NCI-H524 (cell line): ENCODE measurements at places on chromosomes 16 and 17.

DNA sequence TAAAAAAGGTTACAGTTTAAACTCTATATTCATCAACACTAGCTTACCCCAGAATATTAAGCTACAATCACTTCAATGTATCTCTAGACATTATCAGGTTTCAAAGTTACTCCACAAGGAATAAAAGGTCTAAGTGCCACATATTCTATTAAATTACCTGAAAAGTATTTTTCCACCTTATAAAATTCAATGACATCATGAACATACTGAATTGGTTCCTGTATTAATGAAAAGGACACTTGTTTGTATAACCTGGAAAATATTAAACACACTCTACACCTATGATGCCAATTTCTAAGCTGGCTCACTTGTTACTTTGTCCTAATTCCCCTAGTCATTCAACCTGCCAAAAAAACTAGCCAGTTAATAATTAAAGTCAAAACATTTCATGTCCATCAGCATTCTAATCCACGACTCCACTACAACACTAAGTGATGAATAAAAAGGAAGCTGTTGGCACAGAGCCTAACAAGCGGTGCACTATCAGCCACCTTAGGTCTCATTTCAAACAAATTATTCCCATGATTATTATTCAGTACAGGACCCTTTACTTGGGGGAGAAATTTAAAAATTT, 12.2 kb downstream of the MED13 start:
- no peak for DNase-seq

- no peak for DNase-seq
Measured at GRCh38 chr17:19343256-19343630, 19.3 kb downstream of the B9D1 start.

- DNase-seq = peak; percentile 62
Measured at GRCh38 chr16:23119570-23119969, 29.7 kb downstream of the USP31 start.

DNA sequence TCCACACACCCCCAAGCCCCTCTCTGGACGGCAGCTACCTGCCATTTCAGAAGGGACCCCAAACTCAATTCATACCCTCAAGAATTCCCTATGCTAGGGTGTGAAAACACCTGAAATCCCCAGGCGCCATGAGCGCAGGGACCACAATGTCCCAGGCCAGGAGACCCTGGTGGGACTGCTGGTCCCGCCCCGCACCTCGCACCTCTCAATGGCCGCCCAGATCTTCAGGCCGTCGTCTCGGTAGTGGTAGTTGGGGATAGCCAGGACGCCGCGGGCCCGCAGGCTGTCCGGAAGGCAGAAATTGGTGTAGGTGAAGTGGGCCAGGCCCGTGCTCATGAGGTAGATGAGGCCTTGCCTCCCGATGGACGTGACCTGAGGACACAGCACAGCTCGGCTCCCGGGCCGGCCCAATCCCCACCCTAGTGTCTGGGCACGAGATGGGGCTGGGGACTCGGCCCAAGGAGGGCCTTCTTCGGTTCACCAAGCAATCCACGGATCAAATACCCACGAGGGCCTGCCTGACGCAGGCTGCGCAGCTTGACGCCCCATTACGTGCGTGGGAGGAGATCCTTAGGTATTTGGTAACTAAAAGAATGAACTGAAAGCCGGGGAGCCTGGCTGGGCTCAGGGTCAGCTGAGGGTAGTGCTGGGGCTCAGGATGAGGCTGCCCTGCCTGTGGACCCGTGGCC, 9.2 kb downstream of the ALOXE3 start:
- DNase-seq = no peak

- peak; percentile 29 for DNase-seq
Measured at GRCh38 chr17:2251098-2251497, 52.5 kb downstream of the SMG6 start.

DNA sequence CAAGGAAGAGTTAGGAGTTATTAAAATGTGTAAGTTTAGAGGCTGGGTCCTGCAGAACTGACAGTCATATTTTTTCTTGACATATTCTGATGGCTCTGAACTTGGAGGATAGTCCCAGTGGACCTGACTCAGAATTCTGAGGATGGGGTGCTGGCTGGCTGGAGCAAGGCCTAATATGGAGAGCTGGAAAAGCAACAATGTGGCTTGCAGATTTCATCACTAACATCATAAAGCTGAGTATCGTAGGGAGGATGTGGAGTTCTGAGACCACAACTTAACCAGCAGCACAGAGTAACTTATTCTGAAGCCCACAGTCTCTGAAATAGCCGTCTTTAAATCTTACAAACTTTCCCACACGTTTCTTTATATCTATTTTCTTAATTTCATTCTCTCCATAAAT, 2.3 kb downstream of the KRTAP1-5 start:
- no peak for DNase-seq

- DNase-seq = no peak
Measured at GRCh38 chr17:73007407-73007806, 85.1 kb downstream of the SLC39A11 start.

DNA sequence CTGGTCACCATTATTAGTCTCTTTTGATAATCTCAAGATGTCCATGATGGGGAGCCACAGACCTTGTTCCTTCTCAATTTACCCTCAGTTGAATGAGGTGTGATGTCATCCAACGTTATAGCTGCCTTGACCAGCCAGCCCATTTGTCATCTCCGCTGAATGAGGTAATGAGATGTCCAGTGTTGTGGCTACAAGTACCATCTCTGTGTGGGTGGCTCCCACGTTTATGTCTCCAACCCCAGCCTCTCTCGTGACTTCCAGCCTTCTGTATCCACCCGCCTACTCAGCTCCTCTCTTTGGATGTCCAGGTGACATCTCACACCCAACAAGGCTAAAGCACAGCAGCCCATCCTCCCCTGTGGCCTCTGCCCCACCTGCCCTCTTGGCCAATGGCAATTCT, 18.2 kb downstream of the DNAH17 start:
- DNase-seq = no peak

- DNase-seq = no peak
Measured at GRCh38 chr17:22411185-22411784, 719.0 kb downstream of the KCNJ18 start.
